ENCODE measurements at places on chromosomes 13 and 19. TPM values are rescaled to one million over a fixed set of nuclear protein-coding genes. Genes with fewer than 3 reads are reported as not detected.

TMPRSS9 gene
- total RNA-seq: not detected

DNA sequence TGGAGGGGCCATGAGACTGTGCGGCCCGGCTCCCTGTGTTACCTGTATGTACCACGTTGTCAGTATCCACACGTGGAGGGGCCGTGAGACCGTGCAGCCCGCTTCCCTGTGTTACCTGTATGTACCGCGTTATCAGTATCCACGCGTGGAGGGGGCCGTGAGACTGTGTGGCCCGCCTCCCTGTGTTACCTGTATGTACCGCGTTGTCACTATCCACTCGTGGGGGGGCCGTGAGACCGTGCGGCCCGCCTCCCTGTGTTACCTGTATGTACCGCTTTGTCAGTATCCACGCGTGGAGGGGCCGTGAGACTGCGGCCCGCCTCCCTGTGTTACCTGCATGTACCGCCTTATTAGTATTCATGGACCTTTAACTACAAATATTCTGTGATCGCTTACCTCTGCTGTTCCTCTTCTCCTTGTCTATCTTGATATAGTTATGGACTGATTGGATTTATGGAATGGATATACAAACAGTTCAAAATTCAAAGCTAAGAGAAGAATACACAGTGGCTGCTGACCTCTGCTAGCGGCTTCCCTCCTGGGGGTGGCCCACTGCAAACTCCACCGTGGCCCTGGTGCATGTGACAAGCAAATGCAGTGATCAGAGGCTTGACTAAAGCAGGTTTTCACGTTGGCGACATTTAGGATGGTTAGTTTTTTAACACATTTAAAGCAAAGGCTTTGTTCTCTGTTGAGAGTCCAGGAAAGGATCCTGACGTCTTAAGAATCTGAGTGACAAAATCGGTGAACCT is 38.7 kb downstream of the ATP11A start:
- no peak for DNase-seq

DNA sequence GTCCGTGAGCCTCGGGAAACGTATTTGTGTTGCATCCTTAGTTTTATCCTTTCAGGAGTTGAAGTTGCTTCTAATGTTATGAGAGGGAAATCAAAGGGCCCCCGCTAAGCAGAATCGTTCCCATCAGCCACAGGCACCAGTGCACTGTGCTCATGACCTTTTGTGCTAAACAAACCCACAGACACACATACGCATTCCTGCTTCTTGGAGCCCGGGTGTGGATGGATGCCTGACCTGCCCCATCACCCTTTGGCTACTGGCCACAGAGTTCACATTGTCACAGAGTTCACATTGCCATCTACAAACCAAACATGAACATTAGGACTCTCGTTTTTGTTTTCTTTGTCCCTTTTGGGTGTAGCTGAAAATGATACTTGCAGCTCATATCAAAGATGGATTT is 47.2 kb downstream of the CHST8 start:
- no peak for DNase-seq

DNA sequence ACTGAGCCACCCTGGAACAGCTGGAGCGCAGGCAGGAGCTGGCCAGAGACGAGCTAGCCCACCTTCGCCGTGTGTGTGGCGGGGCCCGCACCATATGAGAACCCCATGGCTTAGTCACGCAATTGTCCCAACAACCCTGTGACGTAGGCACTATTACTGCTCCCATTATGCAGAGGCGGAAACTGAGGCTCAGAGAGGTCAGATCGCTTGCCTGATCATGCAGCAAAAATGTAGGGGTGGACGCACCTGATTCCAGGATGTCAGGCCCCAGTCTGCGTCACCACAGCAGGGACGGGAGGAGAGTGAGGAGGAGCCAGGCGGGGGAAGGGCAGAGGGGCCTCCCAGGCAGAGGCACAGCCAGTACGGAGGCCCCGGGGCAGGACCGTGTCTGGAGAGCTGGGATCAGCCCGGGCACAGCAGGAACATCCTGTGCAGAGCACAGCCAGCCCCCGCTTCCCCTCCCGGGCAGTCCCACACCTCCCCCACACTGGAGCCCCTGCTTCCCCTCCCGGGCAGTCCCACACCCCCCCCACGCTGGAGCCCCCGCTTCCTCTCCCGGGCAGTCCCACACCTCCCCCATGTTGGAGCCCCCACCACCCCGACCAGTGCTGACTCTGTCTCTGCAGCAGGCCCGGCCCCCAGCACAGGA is 16.7 kb downstream of the PIP5K1C start:
- DNase-seq: no peak

SYNGR4 gene
- total RNA-seq: not detected

GRCh38 chr19:12796146-12797071 is 5.1 kb downstream of the JUNB start:
- peak; percentile 78 for DNase-seq

GJB2 gene
- not detected for total RNA-seq

ATP4A gene
- total RNA-seq: not detected

DNA sequence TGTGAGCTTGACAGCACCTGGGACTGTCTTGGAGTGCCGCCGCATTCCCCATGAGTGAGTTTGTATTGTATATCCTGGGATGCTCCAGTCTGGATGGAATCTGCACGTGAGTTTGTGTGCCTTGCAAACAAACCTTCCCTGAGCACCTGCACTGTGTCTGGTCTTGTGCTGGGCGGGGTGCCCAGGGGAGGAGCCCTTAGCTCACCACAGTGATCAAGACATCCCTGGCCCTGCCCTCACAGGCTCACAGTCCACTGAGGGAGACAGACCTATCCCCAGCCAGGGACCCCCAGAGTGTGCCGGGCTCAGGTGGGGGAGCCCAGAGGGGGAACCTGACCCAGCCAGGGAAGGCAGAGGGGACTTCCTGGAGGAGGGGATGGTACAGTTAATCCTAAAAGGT is 1.7 kb upstream of the BCAM start:
- DNase-seq: no peak

GRCh38 chr19:36081385-36081784 is 26.7 kb downstream of the WDR62 start:
- no peak for DNase-seq

SHISA7 gene
- total RNA-seq: not detected

GRCh38 chr13:88456151-88456550 is 785.0 kb downstream of the SLITRK5 start:
- no peak for DNase-seq

- no peak for DNase-seq
These were observed 18.9 kb upstream of the BCL3 start for GRCh38 chr19:44729516-44730033.

DNA sequence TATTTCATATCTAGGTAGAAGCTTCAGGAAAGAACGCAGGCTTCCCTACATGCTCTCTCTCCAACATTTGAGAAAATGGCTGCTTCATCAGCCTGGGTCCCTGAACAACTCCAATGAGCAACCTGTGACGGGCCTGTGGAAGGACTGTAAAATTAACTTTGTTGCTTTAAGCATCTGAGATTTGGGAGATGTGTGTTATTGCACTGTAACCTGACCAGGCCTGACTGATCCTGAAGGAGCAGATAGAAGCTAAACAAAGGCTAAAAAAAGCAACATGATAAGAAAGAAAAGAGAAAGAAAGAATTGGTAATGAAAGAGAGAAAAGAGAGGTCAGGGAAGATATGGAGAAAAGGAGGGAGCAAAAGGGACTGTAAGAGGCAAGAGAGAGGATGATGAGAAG is 77.1 kb upstream of the MBNL2 start:
- DNase-seq: no peak

CRB3 gene
- 8.9 TPM for total RNA-seq

CD37 gene
- 281 TPM for total RNA-seq

GRCh38 chr13:27036236-27036981 is 135.2 kb downstream of the USP12 start:
- no peak for DNase-seq

GRCh38 chr13:78177306-78177705 is 258.7 kb upstream of the EDNRB start:
- DNase-seq: no peak

IRF3 gene
- total RNA-seq: 92.0 TPM

GRCh38 chr13:93462151-93462550 is 235.5 kb downstream of the GPC6 start:
- DNase-seq: no peak

RB1 gene
- 11.5 TPM for total RNA-seq

DNA sequence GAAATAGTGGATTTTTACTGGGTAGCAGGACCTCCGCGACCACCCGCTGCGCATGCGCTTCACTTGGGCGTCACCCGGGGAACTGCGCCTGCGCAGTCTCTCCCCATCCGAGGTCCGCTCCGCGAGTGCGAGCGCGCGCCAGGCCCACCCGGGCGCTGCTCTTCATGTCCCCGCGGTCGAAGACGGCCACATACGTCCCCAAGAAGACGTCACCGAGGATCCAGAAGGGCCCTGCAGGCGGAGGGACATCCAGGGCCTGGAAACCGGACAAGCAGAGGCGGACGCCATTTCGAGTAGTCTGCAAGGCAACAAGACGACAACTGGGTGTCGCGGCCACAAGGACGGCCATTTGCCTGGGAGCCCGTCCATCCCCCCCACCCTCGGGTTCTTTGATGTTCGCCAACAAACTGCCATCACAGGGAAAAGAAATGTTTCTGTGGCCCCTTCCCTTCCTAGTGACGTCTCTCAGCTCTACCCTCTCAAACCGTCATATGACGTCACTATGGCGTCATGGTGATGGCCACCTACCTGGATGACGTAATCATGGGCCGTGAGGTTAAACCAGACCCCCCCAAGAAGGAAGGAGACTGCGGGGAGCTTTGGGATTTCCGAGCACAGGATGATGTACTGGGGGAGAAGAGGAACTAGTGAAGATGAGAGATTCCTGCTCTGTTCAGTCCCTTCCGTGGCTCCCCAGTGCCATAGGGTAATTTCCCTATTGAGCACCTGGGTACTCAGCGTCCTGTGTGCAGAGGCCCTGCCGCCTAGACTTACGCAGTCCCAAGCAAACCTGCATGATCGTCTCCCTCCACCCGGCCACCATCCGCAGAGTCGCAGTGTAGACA is 6.7 kb downstream of the NAPSA start:
- peak; percentile 89 for DNase-seq

NEK3 gene
- total RNA-seq: 1.7 TPM

DNA sequence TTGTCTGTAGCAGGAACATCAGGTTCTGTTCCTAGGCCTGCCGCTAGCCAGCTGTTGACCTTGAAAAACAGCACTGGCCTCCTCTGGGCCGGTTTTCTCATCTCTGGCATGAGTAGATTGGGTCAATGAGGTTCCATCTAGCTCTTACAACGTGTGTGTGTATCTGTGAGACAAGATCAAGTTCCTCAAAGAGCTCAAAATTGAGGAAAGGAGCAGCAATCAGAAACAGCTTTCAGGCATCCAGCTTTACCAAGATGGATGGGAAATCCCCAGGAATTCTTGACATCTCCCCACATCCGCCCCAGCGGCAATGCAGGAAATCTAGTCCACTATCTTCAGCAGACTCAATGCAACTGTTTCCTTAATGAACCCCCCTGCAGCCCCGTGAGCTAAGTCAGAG is 4.9 kb downstream of the FLT1 start:
- DNase-seq: no peak

GRCh38 chr19:41376998-41377365 is 649 bp downstream of the TMEM91 start:
- no peak for DNase-seq

N4BP2L1 gene
- total RNA-seq: 54.1 TPM

GRCh38 chr19:18023622-18024251 is 15.8 kb downstream of the ARRDC2 start:
- DNase-seq: peak; percentile 93

SHD gene
- 0.11 TPM for total RNA-seq

GRCh38 chr13:32323912-32324311 is 8.6 kb downstream of the BRCA2 start:
- DNase-seq: no peak
